ENCODE measurements at places on chromosomes 16 and 17.

GRCh38 chr17:39225959-39226683, 376 bp upstream of the STAC2 start:
- no peak for DNase-seq
- H3K36me3 ChIP-seq, result no peaks in the 10 kb centered on the region
- no peaks in the 10 kb centered on the region for H3K27me3 ChIP-seq
- no peaks in the 10 kb centered on the region for H3K4me1 ChIP-seq
- no peak overlapping the region for H3K27ac ChIP-seq

DNA sequence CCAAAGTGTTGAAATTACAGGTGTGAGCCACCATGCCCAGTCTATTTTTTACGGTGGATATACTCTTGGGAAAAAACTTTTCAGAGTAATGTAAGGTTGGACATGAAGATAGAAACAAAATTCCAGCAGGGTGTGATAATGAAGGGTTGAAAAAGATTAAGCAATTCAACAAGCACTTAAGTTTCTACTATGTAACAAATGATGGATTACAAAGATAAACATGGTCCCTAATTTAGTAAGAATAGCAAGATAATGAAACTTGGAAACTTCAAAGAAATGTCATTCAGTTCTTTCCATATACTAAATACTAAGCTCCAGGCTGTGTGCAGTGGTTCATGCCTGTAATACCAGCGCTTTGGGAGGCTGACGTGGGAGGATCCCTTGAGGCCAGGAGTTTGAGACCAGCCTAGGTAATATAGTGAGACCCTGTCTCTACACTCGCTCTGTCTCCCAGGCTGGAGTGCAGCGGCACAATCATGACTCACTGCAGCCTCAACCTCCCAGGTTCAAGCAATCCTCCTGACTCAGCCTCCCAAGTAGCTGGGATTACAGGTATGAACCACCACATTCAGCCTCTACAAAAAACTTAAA, 31.0 kb downstream of the PSMD12 start:
- no peaks in the 10 kb centered on the region for H3K4me1 ChIP-seq
- peaks cover 10% of the 10 kb centered on the region for H3K36me3 ChIP-seq
- H3K27ac ChIP-seq, result no peak overlapping the region
- no peaks in the 10 kb centered on the region for H3K27me3 ChIP-seq

DNA sequence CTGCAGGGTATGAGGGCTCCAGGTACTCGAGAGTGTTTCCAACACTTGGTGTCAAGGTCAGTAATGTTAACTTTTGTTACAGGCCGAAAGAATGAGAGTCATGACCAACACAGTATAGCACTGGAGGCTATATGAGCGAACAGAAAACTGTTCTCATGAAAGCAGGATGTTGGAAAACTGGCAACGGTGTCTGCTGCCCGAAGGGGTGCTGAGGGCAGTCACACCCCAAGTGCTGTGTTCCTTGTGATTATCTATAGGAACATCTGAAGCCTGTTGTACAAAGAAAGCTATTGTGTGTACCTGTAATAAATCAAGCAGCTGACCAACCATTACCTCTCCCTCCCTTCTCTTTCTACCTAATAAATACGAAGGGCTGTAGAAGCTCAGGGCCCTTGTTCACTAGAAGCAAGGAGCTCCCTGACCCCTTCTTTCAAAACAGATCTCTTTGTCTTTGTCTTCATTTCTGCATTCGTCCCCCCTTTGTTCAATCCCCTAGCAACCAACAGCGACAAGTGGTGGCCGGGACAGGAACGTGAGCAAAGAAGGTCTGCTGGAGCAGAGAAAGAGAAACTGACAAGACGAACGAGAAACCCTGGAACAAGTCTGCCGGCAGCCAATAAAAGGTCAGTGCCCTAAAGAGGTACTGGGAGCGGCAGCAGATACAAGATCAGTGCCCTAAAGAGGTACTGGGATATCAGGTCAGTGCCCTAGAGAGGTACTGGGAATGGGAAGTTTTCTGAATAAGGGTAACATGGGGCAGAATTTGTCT, 7.6 kb downstream of the CD300LD start:
- H3K27ac ChIP-seq, result no peak overlapping the region
- H3K4me3 ChIP-seq, result no peak overlapping the region
- peaks cover 6% of the 10 kb centered on the region for H3K27me3 ChIP-seq
- DNase-seq, result no peak
- no peaks in the 10 kb centered on the region for H3K36me3 ChIP-seq
- no peaks in the 10 kb centered on the region for H3K4me1 ChIP-seq

- no peak overlapping the region for H3K27ac ChIP-seq
- H3K4me3 ChIP-seq, result no peak overlapping the region
- DNase-seq, result no peak
- H3K4me1 ChIP-seq, result peaks cover 4% of the 10 kb centered on the region
- peaks cover 4% of the 10 kb centered on the region for H3K27me3 ChIP-seq
These were observed 5.0 kb upstream of the MSI2 start for GRCh38 chr17:57251211-57251787.

DNA sequence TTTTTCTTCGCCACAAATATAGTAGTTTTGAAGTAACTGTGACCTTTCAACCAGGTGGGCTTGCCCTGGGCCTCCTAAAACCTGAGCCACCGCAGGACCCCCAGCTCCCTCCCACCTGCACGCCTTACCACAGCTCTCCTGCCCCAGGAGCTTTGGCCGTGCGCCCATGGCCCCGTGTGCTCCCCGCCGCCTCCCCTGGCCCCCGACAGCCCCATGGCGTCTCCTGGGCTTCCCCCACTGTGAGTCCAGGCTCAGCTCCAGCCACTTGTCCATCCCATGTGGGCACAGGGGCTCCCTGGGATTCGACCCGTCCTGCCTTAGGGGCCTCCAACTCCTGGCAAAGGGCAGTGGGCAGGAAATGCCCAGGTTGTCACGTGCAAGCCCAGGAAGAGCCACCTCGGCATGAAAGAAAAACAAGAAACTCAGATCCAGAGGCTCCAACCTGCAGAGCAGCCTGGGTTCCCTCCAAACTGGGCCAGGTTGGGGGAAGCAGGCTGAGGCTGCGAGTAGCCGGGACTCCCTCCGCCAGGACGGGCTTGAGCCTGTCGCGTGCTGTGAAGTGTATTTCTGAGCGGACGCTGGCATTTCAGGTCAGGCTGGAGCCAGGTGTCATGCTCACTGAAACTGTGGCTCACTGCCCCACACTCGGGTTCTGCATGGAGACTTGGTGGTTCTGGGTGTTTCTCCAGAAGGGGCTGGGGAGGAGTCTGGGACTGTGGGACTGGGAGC, 5.8 kb downstream of the LGALS3BP start:
- no peak overlapping the region for H3K27ac ChIP-seq
- H3K4me1 ChIP-seq, result peaks cover 16% of the 10 kb centered on the region
- H3K27me3 ChIP-seq, result no peaks in the 10 kb centered on the region
- H3K36me3 ChIP-seq, result no peaks in the 10 kb centered on the region
- DNase-seq, result no peak

GRCh38 chr16:3650631-3651265, 3.7 kb upstream of the DNASE1 start:
- H3K27ac ChIP-seq, result no peak overlapping the region
- H3K4me1 ChIP-seq, result peaks cover 22% of the 10 kb centered on the region
- no peak overlapping the region for H3K4me3 ChIP-seq
- H3K27me3 ChIP-seq, result no peaks in the 10 kb centered on the region
- H3K36me3 ChIP-seq, result peaks cover 2% of the 10 kb centered on the region
- no peak for DNase-seq

DNA sequence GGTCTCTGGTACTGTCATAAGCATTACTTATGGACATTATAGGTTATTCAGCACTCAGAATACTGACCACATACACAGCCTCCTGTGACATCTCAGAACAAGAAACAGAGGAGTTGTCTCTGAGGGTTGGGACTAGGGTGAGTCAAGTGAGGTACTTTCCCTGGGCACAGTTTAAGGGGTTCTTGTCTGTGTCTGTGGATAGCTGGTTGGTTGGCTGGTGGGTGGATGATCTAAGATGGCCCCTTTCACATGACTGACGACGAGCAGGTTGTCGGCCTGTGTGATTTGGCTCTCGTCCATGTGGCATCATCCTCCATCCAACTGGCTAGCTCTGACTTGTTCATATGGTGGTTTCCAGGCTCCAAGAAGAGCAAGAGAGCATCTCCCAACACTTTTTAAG, 163.9 kb downstream of the PRKCB start:
- no peaks in the 10 kb centered on the region for H3K36me3 ChIP-seq
- no peak for DNase-seq
- no peaks in the 10 kb centered on the region for H3K4me1 ChIP-seq
- no peak overlapping the region for H3K4me3 ChIP-seq
- peaks cover 7% of the 10 kb centered on the region for H3K27me3 ChIP-seq
- no peak overlapping the region for H3K27ac ChIP-seq

- no peaks in the 10 kb centered on the region for H3K27me3 ChIP-seq
- H3K4me1 ChIP-seq, result peaks cover 8% of the 10 kb centered on the region
- peaks cover 9% of the 10 kb centered on the region for H3K36me3 ChIP-seq
- H3K4me3 ChIP-seq, result no peak overlapping the region
- DNase-seq, result no peak
- no peak overlapping the region for H3K27ac ChIP-seq
These were observed 3.9 kb downstream of the DHX33 start for GRCh38 chr17:5464717-5465507.

DNA sequence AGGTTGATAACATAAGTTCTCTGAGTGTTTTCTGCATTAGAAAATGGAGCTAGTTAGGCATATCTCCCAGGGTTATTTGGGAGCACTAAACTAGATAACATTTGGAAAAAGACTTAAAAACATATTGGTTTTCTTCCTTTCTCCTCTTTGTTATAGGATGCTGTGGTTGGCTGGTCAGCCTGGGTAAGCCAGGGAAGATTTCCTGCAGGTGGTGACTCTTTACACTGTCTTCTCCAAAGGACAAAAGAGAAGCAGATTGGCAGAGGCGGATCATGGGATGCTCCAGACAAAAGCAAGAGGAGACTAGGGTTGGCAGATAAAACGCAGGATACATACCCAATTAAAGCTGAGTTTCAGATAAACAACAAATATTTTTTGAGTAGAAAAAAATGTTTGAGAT, 6.2 kb upstream of the CRYBA1 start:
- H3K4me1 ChIP-seq, result peaks cover 19% of the 10 kb centered on the region
- H3K27ac ChIP-seq, result peak overlapping the region; percentile 74
- H3K27me3 ChIP-seq, result no peaks in the 10 kb centered on the region
- no peak overlapping the region for H3K4me3 ChIP-seq
- no peak for DNase-seq

DNA sequence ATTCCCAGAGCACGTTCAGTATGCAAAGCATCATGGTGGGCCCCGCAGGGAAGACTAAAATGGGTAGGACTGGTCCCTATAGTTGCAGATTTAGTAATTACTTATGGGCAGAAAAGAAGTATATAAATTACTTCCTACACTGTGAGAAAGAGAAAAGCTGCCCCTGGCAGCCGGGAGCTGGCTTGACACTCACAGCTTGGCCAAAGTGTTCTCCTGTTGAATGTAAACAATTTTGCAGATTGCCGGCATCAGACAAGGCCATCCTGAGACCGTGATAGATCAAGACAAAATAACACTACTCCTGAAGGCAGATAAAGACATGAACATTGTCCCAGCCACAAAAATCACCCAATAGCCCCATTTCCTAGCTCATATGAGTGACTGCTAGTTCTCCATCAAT, 98.5 kb downstream of the MARF1 start:
- H3K36me3 ChIP-seq, result no peaks in the 10 kb centered on the region
- no peak for DNase-seq
- no peaks in the 10 kb centered on the region for H3K27me3 ChIP-seq
- no peak overlapping the region for H3K27ac ChIP-seq
- no peaks in the 10 kb centered on the region for H3K4me1 ChIP-seq

GRCh38 chr17:40317345-40317873, 8.4 kb downstream of the RARA start:
- no peak for DNase-seq
- H3K4me3 ChIP-seq, result peak overlapping the region; percentile 87
- peaks cover 77% of the 10 kb centered on the region for H3K4me1 ChIP-seq
- H3K36me3 ChIP-seq, result no peaks in the 10 kb centered on the region
- H3K27me3 ChIP-seq, result no peaks in the 10 kb centered on the region

- H3K27ac ChIP-seq, result no peak overlapping the region
- no peak for DNase-seq
- H3K27me3 ChIP-seq, result no peaks in the 10 kb centered on the region
- no peaks in the 10 kb centered on the region for H3K4me1 ChIP-seq
These were observed 160.6 kb downstream of the CYB561 start for GRCh38 chr17:63285551-63285950.

- H3K4me1 ChIP-seq, result no peaks in the 10 kb centered on the region
- no peaks in the 10 kb centered on the region for H3K27me3 ChIP-seq
These were observed 94.2 kb downstream of the HELZ start for GRCh38 chr17:67150826-67151225.

- no peak overlapping the region for H3K27ac ChIP-seq
- no peaks in the 10 kb centered on the region for H3K36me3 ChIP-seq
- DNase-seq, result no peak
- H3K27me3 ChIP-seq, result no peaks in the 10 kb centered on the region
- no peaks in the 10 kb centered on the region for H3K4me1 ChIP-seq
- H3K4me3 ChIP-seq, result no peak overlapping the region
These were observed 52.6 kb upstream of the BPTF start for GRCh38 chr17:67772679-67773078.

DNA sequence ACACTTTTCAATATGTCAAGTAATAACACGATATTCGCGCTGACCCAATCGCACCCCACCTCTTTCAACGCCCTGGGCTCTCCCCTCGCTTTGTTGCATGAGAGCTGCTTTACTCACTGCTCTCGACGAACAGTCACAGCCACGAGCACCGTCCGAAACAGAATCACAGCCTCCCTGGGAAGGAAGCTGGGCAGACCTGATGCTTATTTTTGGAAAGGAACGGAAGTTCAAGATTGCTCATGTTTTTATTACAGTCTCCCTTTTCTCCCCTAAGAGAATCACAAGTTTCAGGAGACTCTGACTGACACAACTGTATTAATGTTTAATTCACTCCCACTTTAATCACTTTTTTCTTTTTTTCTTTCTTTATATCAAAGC, 67.8 kb downstream of the ANKRD11 start:
- H3K4me3 ChIP-seq, result no peak overlapping the region
- H3K36me3 ChIP-seq, result no peaks in the 10 kb centered on the region
- DNase-seq, result peak; percentile 66
- no peaks in the 10 kb centered on the region for H3K27me3 ChIP-seq

- no peaks in the 10 kb centered on the region for H3K36me3 ChIP-seq
- H3K27me3 ChIP-seq, result no peaks in the 10 kb centered on the region
- peaks cover 4% of the 10 kb centered on the region for H3K4me1 ChIP-seq
- no peak for DNase-seq
- H3K4me3 ChIP-seq, result no peak overlapping the region
These were observed 12.7 kb upstream of the DOC2B start for GRCh38 chr17:193841-194806.

GRCh38 chr16:1002399-1003166, 21.0 kb downstream of the SOX8 start:
- no peaks in the 10 kb centered on the region for H3K36me3 ChIP-seq
- no peak overlapping the region for H3K27ac ChIP-seq
- no peaks in the 10 kb centered on the region for H3K27me3 ChIP-seq
- H3K4me1 ChIP-seq, result peaks cover 17% of the 10 kb centered on the region
- peak; percentile 89 for DNase-seq
- H3K4me3 ChIP-seq, result peak overlapping the region; percentile 0

GRCh38 chr17:48375356-48375755, 54.7 kb downstream of the SKAP1 start:
- DNase-seq, result no peak
- no peak overlapping the region for H3K27ac ChIP-seq
- H3K36me3 ChIP-seq, result no peaks in the 10 kb centered on the region

GRCh38 chr16:72609933-72610332, 438.0 kb upstream of the PMFBP1 start:
- H3K4me1 ChIP-seq, result no peaks in the 10 kb centered on the region
- H3K4me3 ChIP-seq, result no peak overlapping the region
- no peak overlapping the region for H3K27ac ChIP-seq
- H3K27me3 ChIP-seq, result no peaks in the 10 kb centered on the region
- no peak for DNase-seq
- H3K36me3 ChIP-seq, result no peaks in the 10 kb centered on the region

- peaks cover 2% of the 10 kb centered on the region for H3K4me1 ChIP-seq
- no peaks in the 10 kb centered on the region for H3K36me3 ChIP-seq
- DNase-seq, result no peak
- H3K4me3 ChIP-seq, result no peak overlapping the region
These were observed 4.8 kb downstream of the HSD11B2 start for GRCh38 chr16:67435758-67436164.

All from Panc1 (cell line).